Right ventricle myocardium inferior (tissue), 1 donor: ENCODE measurements at places on chromosomes 6 and 20. TPM values are rescaled to one million over a fixed set of nuclear protein-coding genes. Genes with fewer than 3 reads are reported as not detected.

GRCh38 chr6:157271441-157271840, 51.9 kb downstream of the TMEM242 start:
- peak; percentile 32 for DNase-seq

DNA sequence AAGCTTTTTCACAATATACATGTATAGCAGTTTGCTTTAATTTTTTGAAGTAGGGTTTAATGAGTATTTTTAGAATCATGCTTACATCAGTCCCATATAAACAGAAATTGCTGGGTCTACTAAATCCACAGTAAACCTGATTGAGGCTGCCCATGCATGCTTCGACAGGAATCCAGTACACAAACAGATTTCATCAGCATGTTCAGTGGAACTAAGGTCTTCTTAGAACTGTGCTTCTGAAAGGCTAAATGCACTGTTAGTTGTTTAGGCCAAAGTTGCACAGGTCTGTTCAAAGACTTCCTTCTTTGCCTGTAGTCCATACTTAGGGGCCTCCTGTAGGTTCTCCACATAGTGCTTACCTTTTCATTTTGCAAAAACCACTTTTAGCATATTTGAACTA, 42.5 kb upstream of the THBS2 start:
- no peak for DNase-seq

GRM1 gene
- total RNA-seq, result 2.9 TPM

- no peak for DNase-seq
Measured at GRCh38 chr20:53037621-53038020, 65.5 kb downstream of the TSHZ2 start.

RGS17 gene
- 0.05 TPM for total RNA-seq

DNA sequence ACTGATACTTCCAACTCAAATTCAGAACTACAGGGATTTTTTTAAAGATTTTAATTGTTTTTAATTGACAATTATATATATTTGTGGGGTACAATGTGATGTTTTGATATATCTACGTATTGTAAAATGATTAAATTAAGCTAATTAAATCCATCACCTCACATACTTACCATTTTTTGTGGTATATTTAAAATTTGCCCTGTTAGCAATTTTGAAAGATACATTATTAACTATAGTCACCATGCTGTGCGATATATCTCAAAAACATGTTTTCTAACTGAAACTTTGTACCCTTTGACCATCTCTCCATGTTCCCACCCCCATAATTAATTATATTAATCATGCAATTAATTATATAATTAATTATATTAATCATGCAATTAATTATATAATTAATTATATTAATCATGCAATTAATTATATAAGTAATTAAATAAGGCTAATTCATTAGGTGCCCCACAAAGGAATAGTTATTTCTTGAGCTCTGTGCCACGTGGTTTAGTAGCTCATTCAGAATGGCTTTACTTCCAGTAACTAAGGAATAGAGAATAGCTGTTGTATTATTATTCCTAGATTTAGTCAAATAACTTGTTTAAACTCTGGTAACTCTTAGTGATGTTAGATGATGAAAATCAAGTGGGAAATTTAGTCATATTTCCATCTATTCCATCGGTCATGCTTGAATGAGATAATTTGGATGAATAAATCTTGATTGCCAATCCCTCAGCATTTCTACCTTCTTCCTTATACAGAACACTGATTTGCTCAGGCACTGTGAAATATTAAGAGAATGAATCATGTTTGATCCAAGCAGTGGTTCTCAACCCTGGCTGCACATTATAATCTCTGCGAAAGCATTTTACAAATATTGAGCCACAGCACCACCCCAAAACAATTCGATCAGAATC, 25.1 kb downstream of the LOC128125822 start:
- DNase-seq, result no peak

GRCh38 chr20:48471176-48471575, 356.6 kb downstream of the PREX1 start:
- DNase-seq, result no peak

- DNase-seq, result no peak
Measured at GRCh38 chr6:151536188-151536479, 42.3 kb downstream of the CCDC170 start.

- DNase-seq, result no peak
Measured at GRCh38 chr6:74410630-74411029, 714.6 kb downstream of the CD109 start.

DNA sequence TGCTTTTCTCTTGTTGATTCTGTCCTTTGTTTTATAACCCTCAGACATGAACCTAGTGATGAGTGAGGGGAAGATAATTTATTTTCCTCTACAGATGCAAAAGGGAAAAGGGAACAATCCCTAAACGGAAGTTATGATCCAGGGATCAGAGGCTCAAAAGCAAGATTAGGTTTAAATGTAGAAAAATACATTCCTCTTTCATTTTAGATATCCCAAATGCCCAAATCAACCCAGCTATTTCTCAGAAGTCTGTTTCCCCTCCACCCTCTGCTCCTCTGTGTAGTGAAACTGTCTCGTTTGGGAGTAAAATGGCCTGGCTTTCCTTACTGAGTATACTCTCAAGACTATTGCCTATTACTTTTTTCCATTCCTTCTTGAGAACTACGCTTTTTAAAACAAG, 97.1 kb downstream of the PRL start:
- DNase-seq, result no peak

- DNase-seq, result no peak
Measured at GRCh38 chr6:47235421-47235820, 74.3 kb downstream of the TNFRSF21 start.

TUBB2A gene
- 25.0 TPM for total RNA-seq

LST1 gene
- 9.0 TPM for total RNA-seq

BACH2 gene
- 2.2 TPM for total RNA-seq

DNA sequence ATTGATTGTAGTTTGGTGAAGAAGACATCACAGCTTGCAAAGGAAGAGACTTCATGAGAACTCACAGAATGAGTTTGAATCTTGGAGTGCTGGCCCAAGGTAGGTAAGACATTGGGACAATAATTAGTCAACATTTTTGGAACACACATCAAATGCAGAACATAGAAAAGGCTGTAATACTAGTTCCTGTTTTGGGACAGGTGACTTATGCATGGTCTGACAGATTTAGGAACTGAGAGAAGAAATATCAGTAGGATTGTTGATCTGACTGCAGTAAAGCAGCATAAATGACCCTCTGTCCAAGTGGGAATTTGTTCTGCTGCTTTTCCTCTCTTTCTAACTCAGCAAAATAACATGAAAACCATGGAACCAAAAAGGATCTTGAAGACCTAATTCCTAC, 102.3 kb upstream of the MAP3K7 start:
- DNase-seq, result no peak

DNA sequence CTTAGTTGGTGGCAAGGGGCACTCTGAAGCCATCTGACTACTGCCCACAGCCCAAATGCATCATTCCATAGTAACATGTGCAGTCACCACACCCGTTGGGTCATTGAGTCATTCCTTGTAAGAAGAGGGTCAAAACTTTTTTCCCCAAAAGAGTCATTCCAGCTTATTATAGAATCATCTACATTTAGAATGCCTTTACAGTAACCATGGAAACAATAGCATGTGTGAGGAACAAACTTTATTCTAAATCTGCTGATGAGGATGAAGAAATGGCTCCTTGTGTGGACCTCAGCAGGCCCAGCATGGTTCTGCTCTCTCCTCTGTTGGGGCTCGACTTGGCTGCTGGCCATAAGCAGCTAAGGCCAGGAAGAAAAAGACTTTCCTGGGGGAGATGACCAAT, 111.2 kb upstream of the PTPRT start:
- no peak for DNase-seq

- DNase-seq, result no peak
Measured at GRCh38 chr6:9057937-9058336, 622.6 kb upstream of the SLC35B3 start.

GRCh38 chr6:135250751-135251497, 69.8 kb downstream of the MYB start:
- DNase-seq, result no peak
